Fibroblast of pulmonary artery (primary cell): ENCODE measurements at places on chromosomes 2 and 18.

DNA sequence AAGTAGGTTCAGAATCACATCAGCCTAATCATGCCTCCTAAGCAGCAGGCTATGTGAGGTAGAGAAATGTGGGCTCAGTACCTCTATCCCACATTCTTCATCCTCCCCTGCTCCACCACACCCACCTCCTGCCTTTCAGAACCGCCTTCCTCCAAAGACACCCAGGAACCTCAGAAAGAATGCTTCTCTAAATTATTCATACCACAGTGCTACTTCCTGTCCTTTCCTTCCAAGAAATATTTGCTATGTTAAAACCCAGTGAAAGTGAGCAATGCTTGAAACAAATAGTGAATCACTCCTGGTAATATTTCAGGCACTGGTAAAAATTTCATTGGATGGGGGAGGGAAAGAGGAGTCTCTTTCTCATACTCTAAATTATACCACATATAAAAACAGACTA, 24.0 kb upstream of the CREB1 start:
- DNase-seq, result peak; percentile 81

DNA sequence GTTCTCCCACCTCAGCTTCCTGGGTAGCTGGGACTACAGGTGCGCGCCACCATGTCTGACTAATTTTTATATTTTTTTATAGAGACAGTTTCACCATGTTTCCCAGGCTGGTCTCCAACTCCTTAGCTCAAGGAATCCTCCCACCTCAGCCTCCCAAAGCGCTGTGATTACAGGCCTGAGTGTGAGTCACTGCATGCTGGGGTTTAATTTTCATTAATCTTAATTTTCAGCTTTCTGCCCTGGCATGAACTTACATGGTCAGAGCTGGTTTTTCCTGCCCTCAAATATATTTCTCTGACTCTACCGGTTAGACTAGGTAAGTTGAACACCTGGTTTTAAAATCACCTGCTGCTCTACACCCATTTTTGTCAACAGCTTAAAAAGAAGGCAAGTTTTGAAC, 3.1 kb downstream of the MARCHF7 start:
- DNase-seq, result no peak

DNA sequence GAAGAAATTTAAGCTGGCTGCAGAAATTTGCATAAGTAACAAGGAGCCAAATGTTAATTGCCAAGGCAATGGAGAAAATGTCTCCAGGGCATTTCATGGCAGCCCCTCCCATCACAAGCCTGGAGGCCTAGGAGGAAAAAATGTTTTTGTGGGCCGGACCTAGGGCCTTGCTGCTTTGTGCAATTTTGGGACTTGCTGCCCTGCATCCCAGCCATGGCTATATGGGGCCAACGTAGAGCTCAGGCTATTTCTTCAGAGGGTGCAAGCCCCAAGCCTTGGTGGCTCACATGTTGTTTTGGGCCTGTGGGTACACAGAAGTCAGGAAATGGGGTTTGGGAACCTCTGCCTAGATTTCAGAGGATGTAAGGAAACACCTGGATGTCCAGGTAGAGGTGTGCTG, 57.7 kb downstream of the MOB4 start:
- no peak for DNase-seq

- no peak for DNase-seq
Measured at GRCh38 chr2:63975437-63976124, 43.6 kb downstream of the VPS54 start.

DNA sequence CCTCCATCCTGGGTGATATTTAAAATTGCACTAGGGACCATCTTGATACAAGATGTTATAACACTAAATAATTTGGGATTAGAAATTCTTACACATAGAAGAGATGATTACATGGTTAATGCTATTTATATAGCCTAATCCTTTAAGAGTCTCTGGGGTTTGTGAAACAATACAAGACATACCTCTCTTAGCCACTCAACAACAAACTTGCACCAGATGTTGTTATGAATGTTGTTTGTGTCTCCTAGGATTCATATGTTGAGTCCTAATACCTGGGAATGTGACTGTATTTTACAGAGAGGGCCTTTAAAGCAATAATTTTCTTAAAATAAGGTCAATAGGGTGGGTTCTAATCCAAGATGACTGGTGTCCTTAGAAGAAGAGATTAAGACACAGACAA, 678.3 kb downstream of the NYAP2 start:
- no peak for DNase-seq

GRCh38 chr2:226578879-226579278, 220.7 kb downstream of the IRS1 start:
- DNase-seq, result peak; percentile 66

DNA sequence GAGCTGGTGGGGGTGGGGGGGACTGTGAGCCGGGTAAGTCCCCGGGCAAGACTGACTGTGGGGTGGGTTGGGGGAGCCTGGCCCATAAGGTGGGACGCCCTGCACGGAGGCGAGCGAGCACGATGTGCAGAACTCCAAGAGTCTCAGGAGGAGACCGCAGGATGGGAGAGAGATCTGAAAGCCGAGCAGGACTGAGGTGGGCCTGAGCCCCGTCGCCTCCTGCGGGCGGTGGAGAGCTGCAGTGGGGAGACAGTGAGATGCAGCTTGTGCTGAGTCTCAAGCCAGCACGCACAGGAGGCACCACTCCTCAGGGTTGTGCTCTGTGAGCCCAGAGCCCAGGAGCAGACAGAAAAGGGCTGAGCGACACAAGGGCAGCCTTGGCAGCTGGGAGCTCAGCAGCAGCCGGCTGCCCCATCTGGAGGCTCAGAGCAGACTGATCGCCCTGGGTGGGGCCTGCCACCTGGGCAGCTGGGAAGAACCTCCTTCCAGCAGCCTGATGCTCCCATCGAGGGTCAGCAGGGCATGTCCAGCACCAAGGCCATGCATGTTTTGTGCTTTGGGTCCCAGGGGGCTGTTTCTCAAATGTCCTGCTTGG, 15.9 kb downstream of the ARHGEF4 start:
- no peak for DNase-seq

GRCh38 chr2:237581751-237582746, 8.5 kb downstream of the RAB17 start:
- DNase-seq, result peak; percentile 90

GRCh38 chr2:111054791-111055691, 65.7 kb upstream of the BCL2L11 start:
- no peak for DNase-seq

DNA sequence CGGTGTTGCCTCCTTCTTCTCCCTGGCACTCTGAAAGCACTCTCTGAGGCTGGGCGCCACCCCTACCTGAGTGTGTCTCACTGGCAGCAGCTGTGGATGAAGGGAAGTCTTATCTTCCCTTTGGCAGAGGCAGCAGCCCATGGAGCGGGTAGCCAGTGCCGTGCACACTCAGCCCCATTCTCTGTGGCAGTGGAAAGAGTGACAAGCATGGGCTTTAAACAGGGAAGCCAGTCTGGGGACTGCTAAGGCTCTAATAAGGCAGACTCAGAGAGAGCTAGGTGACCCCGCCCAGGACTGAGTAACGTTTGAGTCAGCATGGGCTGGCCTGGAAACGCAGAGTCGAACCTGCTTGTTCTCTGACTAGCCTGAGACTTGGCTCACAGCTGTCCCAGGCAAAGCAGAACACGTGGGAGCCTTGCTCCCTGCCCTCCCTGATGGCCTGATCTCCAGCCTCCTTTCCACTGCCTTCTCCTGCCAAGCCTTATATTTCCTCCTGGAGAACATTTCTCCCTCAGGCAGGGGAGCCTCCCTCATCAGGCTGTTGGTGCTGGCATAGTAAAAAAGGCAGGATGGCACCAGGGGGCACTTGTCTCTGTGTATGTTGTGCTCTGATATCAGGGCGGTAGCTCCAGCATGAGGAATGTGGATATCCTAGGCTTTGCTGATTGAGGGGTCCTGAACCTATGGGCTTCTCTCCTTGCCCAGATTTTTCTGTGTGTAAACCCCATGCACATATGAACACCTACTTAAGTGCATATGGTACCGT, 93.9 kb upstream of the LGALSL start:
- DNase-seq, result peak; percentile 92
